T47D (cell line): ENCODE measurements at places on chromosomes 4 and X.

- peak; percentile 32 for DNase-seq
Observed at GRCh38 chr4:2059046-2059725, at the start of gene NAT8L. Gene NAT8L, plus strand, starts transcription at chr4:2059327. Its CDS starts 185 bp downstream, at chr4:2059512.

DNA sequence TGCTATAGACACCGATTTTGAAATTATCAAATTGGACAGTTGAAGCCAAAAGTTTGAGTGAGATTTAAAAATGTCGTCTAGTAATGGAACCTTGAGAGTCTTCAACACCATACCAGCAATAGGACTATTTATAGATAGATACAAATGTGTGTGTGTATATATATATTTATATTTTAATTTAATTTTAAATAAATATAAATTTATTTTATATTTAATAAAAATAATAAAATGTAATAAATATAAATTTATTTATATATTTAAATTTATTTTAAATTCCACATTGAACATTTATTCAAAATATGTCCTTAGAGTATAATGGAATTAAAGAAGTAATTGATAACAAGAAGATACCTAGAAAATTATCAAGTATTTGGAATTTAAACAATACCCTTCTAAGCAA, 221.9 kb upstream of the CXXC4 start:
- DNase-seq: no peak

DNA sequence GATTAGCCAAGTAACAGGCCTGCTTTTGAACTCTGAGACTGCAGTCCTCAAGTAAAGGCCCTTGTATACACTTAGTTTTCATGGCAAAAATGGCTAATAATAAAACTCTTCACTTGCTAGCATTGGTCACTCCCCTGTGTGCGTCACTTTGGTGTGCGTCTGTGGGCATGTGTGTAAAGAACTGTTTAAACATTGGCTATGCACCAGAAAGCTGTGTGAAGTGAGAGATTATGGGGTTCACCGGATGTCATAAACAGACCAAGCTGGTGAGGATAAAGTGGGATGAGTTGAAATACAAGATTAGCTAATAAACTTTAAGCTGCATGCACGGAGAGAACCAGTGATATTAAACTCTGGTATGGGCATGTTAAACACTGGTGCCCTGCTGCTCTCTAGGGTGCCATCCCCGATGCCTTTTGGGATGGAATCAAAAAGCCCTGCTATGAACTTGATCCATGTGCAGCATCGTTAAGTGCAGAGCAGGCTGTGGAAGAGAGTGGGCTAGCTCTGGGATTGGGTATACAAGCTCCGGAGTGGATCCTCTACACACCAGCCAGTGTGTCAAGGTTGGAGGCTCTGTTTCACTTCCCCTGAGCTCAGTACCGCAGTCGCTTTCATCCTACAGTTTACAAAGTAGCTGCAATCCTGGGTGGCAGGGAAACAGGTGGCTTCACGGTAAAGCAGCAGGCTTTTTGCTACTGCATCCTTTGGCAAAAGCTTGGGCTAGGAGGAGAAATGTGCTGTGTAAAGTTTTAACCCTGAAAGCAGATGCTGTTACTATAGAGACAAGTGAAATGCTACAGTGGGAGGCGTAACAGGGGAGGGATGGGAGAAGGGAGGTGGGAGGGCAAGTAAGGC, 108.3 kb upstream of the SLC4A4 start:
- no peak for DNase-seq

GRCh38 chr4:124044867-124045266, 648.3 kb downstream of the SPRY1 start:
- no peak for DNase-seq

DNA sequence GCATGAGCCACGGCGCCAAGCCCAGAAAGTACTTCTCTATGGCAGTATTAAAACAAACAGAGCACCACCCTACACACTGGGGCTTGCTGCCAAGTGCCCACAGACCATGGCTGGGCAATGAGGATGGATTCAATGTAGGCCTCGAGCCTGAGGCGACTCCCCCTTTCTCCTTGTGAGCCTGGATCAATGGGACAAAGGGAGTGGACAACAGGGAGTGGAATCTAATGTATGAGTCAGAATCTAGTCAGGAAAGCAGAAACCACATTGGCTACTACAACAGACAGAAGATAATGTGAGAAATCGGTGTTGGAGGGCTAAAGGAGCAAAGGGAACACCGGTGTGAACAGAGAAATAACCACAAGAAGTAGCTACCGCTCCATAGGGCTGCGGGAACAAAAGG, 37.7 kb upstream of the OCIAD2 start:
- DNase-seq: no peak

DNA sequence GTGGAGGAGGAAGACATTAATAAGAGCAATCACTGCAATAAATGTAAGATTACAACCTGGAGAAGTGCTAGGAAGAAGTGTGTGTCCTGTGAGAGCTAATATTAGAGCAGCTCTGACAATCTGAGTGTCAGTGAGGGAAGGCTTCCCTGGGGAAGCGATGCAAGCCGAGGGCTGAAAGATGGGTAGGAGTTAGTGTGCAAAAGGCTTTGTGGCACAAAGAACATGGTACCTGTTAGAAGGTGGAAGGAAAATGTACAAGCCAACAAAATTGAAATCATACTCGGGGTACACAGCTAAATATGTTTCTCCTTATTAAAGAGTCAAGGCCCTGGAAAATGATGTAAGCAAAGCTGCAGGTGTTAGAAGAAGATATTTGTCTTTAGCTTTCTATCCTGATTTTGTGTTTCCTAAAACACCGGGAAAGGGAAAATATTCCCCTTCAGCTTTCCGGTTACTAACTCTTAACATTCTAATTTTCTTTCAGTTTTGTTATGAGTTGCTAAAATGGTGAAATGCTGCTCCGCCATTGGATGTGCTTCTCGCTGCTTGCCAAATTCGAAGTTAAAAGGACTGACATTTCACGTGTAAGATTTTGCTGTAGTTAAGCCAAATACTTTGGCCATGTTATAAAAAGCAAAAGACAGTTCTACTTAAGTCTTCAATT, 808 bp downstream of the THAP6 start:
- DNase-seq: no peak

DNA sequence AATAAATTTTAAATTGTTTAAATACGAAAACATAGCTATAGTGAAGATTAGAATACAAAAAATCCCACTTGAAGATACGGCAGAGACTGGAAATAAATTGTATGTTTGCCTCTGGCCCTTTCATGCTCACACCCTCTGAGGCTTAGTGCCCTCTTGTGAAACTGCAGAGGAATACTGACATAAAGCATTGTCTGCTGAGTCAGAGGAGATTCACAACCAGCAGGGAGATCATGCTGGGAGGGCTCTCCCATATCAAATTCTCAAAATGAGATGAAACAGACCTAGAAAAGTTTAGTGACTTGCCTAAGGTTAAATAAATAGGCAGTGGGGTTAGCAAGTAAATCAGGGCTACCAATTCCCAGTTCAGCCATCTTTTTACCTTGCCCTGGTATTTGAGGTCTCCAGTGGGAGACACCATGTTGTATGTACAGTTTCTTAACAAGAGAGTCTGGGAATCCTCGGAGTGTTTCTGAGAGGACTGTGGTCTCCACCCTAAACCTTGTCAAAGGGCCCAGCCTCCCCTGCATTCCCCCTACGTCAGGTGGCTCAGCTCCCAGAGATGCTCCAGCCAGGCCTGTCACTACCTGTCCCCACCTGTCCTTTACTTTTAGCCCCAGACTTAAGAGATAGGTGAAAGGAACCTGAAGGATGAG, 581.4 kb upstream of the DIPK2B start:
- no peak for DNase-seq

- DNase-seq: no peak
Observed at GRCh38 chr4:93731456-93731855, 97.1 kb upstream of the ATOH1 start.

GRCh38 chr4:79241846-79242245, 84.0 kb downstream of the NAA11 start:
- no peak for DNase-seq

GRCh38 chrX:51608766-51609165, 9.9 kb downstream of the CENPVL3 start:
- DNase-seq: no peak

- no peak for DNase-seq
Observed at GRCh38 chrX:4805502-4805901, 1092.1 kb upstream of the PRKX start.

GRCh38 chr4:52704661-52705060, 45.6 kb upstream of the USP46 start:
- no peak for DNase-seq

DNA sequence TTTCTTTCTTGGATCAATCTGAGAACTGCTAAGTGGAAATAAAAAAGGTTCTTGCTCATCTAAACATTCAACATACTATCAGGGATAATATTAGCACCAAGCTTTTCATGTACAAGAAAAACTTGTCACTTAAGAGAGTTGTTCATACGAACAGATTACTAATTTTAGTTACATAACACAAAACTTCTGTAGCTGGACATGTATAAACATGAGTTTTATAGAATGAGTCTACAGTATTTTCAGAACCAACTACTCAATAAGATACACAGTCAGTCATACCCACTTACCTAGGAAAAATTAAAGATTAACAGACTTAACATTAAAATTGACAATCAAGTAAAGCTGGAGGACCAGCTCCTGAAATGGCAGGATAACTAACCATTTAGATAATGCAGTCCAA, 540.1 kb upstream of the FAM241A start:
- no peak for DNase-seq

DNA sequence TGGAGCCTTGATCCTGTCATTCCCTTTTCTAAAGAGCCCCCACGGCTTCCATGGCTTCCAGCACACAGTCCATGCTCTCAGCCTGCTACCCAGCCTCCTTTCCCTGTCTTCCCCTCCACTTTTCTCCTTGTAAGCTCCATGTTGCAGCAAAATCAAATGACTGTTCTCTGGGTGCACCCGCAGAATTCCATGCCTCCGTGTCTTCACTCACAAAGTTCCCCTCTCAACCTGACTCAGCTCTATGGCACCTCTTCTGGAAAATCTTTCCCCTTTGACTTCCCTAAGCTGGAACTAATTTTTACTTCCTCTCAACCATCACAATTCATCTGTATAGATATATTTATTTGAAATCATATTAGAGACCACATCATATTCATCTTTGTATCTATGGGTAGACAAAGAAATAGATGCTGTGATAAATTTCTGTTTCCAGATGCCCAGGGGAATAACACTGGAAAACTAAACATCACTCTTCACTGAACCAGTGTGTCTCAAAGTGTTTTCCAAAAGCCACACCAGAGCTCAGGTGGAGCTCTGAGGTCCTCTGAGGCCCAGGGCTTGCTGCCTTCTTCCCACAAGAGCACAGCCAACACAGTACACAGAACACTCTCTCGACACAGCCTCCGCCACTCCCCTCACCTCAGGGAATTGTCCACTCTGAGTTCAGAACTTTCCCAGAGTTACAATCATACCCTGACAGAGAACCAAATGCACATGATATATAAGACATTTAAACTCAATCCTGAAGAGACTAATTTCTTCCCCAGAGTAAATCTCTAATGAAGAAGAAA, 3.3 kb downstream of the SETD7 start:
- no peak for DNase-seq

DNA sequence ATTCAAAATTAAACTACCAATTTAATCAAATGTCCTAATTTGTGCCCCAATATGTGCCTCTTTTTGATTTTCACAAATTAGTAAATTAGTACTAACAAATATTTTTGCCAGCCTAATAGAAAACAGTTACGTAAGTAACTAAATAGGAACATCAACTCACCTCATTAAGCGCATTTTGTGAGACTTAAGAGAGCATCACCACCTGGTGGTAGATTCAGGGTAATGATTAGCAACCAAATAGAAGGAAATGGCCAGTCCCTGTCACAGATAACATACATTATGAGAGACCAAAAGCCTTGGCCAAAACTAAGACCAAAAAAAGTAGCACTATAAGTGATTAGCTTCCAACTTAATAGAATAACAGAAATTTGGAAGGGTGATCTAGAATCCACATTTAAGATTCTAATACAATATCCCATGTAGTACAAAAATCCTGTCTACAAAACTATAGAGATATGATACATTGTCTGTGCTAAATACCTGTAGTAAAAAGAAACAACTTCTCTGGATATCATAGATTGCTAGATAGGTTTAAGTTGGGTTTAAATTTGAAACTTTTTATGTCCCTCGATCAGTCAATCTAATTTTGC, 46.7 kb downstream of the C4orf46 start:
- no peak for DNase-seq

DNA sequence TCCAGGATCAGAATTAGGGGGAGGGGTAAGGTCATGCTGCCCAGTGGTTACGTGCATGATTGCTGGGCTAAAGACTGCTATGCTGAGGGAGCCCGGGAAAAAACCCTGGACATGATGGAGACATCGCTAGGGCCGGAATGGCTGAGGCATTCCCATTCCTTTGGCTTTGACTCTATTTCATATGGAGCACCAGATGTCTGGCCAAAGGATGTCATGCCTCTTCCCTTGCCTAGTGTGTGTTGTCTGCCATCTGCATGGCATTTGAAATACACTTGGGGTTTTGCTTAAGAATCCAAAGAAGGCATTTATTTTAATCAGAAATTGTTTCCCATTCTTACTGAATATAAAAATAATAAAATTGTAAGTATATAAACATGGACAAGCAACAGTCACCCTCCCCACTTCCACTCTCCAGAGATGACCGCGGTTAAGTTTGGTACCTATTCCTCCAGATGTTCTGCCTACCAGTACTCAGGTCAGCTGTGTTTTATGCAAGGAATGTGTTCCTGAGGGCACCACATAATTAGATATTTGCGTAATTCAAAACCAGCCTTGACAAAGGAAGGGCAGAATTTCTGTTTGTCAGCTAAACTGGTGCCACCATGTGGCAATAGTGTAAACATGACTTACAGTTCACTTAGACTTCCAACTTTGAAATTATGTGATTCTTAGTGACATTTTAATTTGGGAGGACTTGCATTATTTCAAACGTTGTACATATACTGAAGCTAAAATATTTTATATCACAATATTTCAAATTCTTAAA, 105.9 kb downstream of the CT47B1 start:
- no peak for DNase-seq

DNA sequence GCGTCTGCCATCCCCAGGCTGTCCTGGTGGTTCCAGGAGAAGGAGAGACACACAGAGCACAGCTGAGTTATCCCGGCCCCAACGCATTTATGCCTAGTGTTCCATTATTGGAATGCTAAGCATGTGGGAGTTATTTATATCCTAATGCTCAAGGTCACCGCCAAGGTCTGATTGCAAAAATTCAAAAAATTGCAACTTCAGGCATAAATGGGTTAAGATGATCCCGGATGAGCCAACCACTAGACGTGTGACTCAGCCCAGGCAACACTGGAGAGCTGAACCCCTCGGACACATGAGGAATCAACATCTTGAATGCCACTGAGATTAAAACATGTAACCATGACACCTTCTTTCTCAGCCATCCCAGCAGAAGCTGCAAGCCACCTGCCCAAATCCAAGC, 3.8 kb upstream of the ZCCHC4 start:
- DNase-seq: no peak

DNA sequence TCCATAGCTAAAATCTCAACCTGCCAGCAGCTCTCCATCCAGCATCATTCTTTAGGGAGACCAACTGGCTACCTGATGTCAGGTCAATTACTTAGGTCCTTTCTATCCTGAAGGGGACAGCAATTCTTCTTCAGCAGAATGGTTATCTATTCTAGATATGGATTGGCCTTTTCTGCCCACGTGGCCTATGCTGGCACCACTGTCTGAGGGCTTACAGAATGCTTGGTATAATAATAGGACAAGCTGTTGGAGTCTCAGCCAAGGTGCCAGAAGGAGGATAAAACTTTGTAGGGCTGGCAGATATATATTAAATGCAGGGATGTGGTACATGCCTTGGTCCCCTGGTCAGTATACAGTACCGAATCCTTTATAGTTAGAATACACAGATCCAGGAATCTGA, 89.8 kb upstream of the C1GALT1C1 start:
- no peak for DNase-seq

GRCh38 chr4:1956631-1957030, 52.1 kb downstream of the NELFA start:
- DNase-seq: no peak

- no peak for DNase-seq
Observed at GRCh38 chrX:70255452-70255851, 4.6 kb downstream of the P2RY4 start.
